SK-N-SH (cell line): ENCODE measurements at places on chromosomes 5 and 9. TPM values are rescaled to one million over a fixed set of nuclear protein-coding genes. Genes with fewer than 3 reads are reported as not detected.

Gene TCERG1
- polyA plus RNA-seq = 38.5 and 47.3 TPM in 2 replicates

Gene IL9
- polyA plus RNA-seq = not detected in 2 replicates

- DNase-seq = no peak
- no peaks in the 10 kb centered on the region for H3K27me3 ChIP-seq
- no peak overlapping the region for H3K27ac ChIP-seq
- H3K36me3 ChIP-seq = no peaks in the 10 kb centered on the region
- H3K4me3 ChIP-seq = no peak overlapping the region
These were observed 405.4 kb downstream of the DMAC1 start for GRCh38 chr9:7394002-7394774.

DNA sequence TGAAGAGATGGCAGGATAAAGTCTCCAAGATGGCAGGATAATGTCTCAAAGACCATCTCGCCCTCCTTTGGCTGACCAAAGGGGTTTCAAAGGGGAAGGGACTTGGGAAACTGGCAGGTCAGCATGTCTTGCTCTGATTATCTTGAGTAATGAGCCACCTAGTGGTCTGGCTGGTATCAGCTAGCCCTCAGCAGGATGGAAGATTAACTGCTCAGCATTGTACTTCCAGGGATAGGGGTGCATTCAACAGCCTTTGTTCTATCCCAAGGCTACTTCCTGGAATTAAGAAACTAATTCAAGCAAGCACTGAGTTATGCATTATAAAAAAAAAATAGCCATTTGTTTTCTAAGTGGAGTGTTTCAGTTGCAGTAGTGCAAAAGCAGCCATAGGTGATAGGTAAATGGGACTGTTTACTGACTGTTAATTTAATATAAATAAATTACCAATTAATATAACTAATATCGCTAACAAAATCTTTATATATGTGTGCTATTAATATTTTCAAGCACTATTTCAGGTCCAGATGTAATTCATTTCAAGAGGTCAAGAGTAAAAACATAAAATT, 555.5 kb downstream of the CDH9 start:
- no peak overlapping the region for H3K27ac ChIP-seq
- no peaks in the 10 kb centered on the region for H3K4me1 ChIP-seq
- no peaks in the 10 kb centered on the region for H3K27me3 ChIP-seq
- DNase-seq = peak; percentile 63

Gene MCC
- polyA plus RNA-seq = 2.6 and 3.6 TPM in 2 replicates
